Uterus (tissue), 4 donors: ENCODE measurements at places on chromosomes 1 and 21. TPM values are rescaled to one million over a fixed set of nuclear protein-coding genes. Genes with fewer than 3 reads are reported as not detected.

DNA sequence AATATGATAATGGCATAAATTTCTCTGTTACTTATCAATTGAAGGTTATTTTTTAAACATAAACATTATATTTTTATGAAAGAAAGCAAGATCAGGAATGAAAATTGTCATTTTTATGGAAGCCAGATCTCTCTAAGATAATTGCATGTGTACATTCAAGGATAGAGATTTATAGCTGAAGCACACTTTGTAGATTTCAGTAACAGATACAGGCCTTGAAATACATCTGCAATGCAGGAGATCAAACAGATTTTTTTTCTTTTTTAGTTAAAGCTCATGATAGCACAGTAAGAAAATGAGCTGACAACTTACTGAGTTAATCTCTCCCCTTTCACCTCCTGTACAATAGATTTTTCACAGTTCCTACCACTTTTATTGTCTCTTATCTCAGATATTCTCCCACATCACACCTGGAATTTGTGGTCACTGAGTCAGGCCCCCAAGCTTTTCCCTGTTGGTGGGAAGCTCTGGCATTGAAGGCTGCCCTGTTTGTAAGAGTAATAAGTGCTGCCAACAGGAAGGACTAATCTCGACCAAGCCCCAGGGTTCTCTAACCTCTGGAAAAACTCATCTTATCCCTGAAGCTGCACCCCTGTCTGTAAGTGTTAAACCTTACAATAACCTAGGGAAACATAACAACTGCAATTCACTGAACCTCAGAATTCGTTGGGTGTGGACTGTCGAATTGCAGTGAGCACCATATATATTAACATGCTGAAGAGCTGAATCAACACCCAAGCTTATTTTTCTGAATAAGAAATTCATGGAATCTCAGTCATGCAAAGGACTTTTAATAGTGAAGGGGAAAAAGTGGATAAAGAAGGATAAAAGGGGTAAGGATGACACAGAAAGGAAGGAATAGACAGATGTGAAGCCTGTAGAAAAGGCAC is 599.0 kb downstream of the LMO4 start:
- H3K27ac ChIP-seq, result no peak overlapping the region
- no peaks in the 10 kb centered on the region for H3K4me1 ChIP-seq
- H3K27me3 ChIP-seq, result no peaks in the 10 kb centered on the region
- no peak for DNase-seq
- no peak overlapping the region for H3K4me3 ChIP-seq

Gene CNIH3
- total RNA-seq, result 6.3 TPM

GRCh38 chr1:12776801-12777557 is 3.4 kb downstream of the PRAMEF12 start:
- no peak for DNase-seq
- no peak overlapping the region for H3K4me3 ChIP-seq
- H3K27ac ChIP-seq, result no peak overlapping the region
- H3K4me1 ChIP-seq, result no peaks in the 10 kb centered on the region
- no peaks in the 10 kb centered on the region for H3K36me3 ChIP-seq

DNA sequence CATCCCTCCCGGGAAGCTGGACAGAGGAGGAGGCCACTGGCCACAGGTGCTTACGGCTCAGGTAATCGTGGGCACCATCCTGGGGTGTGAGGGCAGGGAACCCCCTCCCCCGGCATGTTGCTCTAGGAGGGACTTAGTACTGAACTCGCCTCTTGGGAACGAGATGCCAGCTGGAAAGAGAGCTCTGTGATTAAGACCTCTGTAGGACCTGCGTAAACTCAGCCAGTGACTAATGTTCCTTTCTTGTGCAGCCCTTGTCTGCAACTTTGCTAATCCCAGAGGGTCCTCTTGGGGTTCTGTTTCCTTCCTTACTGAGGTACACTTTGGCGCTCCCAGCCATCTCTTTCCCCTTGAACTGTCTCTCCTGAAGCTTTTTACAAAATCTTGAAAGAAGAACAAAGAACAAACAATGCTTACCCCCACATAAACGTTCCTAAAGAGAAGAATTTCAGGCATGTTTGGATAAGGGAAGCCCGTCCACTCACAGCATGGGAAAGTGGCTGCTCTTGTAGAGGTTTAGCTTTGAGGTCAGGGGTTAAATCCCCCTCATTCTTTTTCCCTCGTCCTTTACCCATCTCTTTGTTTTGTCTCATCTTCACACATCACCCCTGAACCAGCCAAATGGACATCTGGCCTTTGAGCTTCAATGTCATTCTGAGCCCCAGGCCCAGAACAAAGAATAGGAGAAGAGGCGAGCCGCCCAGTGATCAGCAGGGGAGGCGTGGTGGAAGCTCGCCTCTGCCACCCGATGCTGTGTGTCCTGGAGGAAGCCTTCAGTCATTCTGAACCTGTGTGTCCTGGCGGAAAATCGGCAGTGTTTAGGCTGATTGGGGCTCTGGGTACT is 37.4 kb downstream of the CITED4 start:
- H3K4me3 ChIP-seq, result no peak overlapping the region
- H3K27ac ChIP-seq, result no peak overlapping the region
- H3K36me3 ChIP-seq, result no peaks in the 10 kb centered on the region
- no peak for DNase-seq
- H3K4me1 ChIP-seq, result no peaks in the 10 kb centered on the region

Gene SPATA17
- 2.4 TPM for total RNA-seq

DNA sequence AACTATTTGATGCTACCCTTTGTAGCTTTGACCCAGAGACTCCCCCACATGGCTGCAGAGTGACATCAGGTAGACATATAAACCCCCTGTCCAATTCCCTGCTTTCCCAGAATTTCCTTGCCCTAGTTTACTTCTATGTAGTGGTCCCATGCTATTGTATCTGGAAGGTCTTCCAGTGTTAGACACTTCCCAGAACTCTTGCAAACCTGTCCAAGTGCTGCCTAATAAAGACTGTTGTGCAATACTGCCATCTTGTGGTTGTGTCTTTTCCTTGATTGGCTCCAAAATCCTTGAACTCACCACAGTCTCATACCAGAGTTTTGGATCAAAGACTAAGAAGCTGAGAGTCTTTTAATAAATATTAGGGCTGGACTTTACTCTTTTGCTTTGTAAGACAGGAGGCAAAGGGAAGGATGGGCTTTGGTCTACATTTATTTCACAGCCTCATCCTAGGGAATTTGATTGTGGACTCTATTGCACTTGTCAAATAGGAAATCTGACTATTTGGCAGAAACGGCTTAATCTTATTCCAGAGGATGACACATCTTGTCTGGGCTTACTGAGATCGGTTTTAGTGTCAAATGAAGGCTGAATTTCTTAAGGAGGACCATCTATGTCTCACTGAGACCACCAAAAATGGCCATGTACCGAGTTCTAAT is 169.9 kb downstream of the LRRC7 start:
- no peaks in the 10 kb centered on the region for H3K4me1 ChIP-seq
- H3K27ac ChIP-seq, result no peak overlapping the region
- no peaks in the 10 kb centered on the region for H3K27me3 ChIP-seq

GRCh38 chr1:115727706-115728249 is 40.7 kb downstream of the CASQ2 start:
- no peaks in the 10 kb centered on the region for H3K36me3 ChIP-seq
- H3K27me3 ChIP-seq, result no peaks in the 10 kb centered on the region
- H3K4me1 ChIP-seq, result no peaks in the 10 kb centered on the region
- H3K27ac ChIP-seq, result peak overlapping the region; percentile 66
- DNase-seq, result peak; percentile 67
- no peak overlapping the region for H3K4me3 ChIP-seq

DNA sequence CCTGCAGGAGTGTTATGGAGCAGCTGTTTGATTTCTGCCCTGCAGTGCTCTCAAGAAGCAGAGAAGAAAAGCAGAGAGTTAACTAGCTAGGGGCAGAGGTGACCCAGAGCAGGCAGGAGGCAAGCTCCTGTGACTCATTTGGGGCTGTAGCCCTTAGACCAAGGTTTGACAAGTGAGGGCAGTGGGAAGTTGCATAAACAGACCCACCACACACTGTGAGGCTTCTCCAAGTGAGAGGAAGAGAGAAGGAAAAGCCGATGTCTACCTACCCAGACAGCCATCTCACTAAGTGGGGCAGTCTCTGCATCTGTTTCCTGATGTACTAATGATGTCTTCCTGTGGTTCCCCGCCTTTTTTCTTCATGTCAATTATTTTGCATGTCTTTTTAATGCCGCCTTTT is 159.9 kb upstream of the NR5A2 start:
- DNase-seq, result no peak
- H3K36me3 ChIP-seq, result no peaks in the 10 kb centered on the region
- H3K27me3 ChIP-seq, result no peaks in the 10 kb centered on the region

DNA sequence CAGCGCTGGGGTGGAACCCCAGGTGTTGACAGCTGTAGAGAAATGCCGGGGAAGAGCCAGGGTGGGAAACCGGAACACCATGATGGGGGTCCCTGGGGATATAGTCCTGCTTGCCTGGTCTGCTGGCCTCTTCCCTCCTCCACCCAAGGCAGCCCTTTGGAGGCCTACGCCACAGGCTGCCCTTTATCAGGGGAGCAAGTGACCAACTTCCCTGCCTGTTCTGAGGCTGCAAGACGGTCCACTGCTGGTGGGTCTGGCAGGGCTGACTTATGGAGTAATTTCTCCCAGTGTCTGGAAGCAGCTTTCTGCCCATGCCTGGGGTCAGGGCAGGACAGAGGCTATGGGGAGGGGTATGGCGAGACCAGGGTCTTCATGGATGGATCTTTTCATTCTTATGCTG is 50.8 kb upstream of the EDN2 start:
- H3K4me1 ChIP-seq, result peaks cover 10% of the 10 kb centered on the region
- no peak overlapping the region for H3K4me3 ChIP-seq
- no peaks in the 10 kb centered on the region for H3K27me3 ChIP-seq
- H3K27ac ChIP-seq, result no peak overlapping the region
- no peaks in the 10 kb centered on the region for H3K36me3 ChIP-seq
- DNase-seq, result peak; percentile 5

DNA sequence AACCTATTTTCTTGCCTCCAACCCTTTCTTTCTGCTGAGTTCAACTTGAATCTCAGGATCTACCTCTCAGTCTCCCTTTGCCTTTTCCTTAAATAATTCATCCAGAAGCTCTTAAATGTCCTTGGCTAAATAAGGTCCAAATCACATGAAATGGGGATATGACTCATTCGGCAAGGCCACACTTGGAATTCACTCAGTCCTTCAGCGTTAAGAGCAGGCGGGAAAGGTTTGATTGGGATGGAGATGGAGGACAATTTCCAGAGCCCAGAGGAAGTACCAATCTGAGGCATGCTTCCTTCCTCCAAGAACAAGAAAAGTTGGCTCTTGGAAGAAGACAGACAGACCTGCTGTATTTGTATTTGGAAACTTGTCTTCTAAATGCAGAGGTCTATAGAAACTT is 128.5 kb downstream of the PROX1 start:
- no peaks in the 10 kb centered on the region for H3K36me3 ChIP-seq
- no peak for DNase-seq
- no peaks in the 10 kb centered on the region for H3K4me1 ChIP-seq
- H3K4me3 ChIP-seq, result no peak overlapping the region

- no peak overlapping the region for H3K4me3 ChIP-seq
- no peaks in the 10 kb centered on the region for H3K36me3 ChIP-seq
- DNase-seq, result no peak
- no peaks in the 10 kb centered on the region for H3K27me3 ChIP-seq
Measured at GRCh38 chr1:212453156-212453857, 20.6 kb downstream of the NENF start.

Gene KCNJ9
- not detected for total RNA-seq

- no peak for DNase-seq
- no peak overlapping the region for H3K4me3 ChIP-seq
- no peaks in the 10 kb centered on the region for H3K4me1 ChIP-seq
- no peaks in the 10 kb centered on the region for H3K36me3 ChIP-seq
- H3K27me3 ChIP-seq, result no peaks in the 10 kb centered on the region
- H3K27ac ChIP-seq, result no peak overlapping the region
Measured at GRCh38 chr1:214106375-214106774, 118.6 kb downstream of the PROX1 start.

GRCh38 chr1:65151641-65152040 is 3.6 kb downstream of the AK4 start:
- H3K27me3 ChIP-seq, result no peaks in the 10 kb centered on the region
- no peaks in the 10 kb centered on the region for H3K36me3 ChIP-seq
- no peak overlapping the region for H3K27ac ChIP-seq

DNA sequence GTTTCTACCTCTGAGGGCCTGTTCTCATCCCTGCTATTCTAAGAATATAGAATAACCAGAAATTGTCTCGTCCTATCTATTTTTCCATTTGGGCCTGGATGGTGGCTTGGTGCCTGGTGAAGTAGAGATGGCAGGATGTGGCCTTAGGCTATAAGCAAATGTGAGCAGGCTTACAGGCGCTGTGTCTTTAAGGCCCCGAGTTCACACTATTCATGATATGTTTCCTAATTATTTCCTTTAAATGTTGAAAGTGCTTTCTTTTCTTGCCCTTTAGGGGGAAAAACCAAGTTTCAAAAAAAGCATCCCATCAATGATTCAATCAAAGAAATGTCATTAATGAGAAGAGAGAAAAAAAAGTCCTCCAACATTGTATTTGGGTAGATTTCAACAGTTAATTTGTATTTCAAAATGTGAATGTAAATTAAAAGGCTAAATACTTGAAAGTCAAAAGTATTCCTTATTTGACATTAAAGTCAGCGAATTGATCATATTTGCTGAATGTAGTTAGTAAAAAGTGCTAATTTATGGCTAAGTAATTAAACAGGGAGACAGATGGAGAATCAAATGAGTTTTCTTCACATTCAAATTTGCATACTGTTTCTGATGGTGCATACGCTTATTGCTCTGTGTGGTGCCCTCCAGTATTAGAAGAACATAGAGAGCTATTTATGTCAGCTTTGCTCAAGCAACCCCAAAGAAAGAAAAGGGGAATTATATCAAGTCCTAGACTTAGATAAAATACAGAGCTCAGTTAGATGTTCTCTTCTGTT is 34.0 kb upstream of the HUNK start:
- no peak overlapping the region for H3K4me3 ChIP-seq
- H3K27me3 ChIP-seq, result no peaks in the 10 kb centered on the region
- H3K36me3 ChIP-seq, result no peaks in the 10 kb centered on the region
- no peak for DNase-seq
- H3K27ac ChIP-seq, result no peak overlapping the region

DNA sequence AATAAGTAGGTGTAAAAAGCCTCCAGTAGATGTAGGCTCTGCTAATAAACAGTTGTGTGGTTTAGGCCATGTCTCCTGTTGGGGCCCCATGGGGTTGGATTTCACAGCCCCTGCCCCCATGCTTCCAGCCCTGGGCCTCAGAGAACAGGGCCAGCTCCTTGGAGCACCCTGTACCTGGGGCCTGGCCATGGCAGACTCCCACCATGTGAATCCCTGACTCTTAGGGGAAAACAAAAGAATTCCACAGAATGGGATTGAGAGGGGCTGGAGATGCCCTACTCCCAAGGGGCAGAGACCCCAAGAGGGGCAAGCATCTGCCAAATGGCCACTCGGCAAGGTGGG is 11.5 kb downstream of the LRP8 start:
- no peak overlapping the region for H3K27ac ChIP-seq
- H3K36me3 ChIP-seq, result no peaks in the 10 kb centered on the region
- H3K4me1 ChIP-seq, result no peaks in the 10 kb centered on the region

DNA sequence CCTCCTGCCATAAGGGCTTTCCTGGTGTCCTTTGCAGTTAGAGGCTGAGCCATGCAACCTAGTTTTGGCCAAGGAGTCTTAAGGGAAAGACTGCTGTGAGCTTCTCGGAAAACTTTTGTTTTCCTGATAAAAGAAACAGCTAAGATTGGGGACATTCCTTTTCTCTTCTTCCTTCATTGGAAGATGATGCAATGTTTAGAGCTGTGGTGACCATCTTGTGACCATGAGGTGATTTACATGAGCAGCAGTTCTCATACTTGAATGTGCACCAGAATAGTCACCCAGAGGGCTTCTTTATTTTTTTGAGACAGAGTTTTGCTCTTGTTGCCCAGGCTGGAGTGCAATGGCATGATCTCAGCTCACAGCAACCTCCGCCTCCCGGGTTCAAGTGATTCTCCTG is 20.4 kb upstream of the SMAP2 start:
- H3K27ac ChIP-seq, result no peak overlapping the region
- DNase-seq, result no peak
- no peaks in the 10 kb centered on the region for H3K27me3 ChIP-seq
- no peaks in the 10 kb centered on the region for H3K4me1 ChIP-seq

Gene NT5C1A
- 1.8 TPM for total RNA-seq

Gene EDARADD
- 1.2 TPM for total RNA-seq
